Thoracic aorta (tissue), 2 donors: ENCODE measurements at places on chromosomes 7 and 10. TPM values are rescaled to one million over a fixed set of nuclear protein-coding genes. Genes with fewer than 3 reads are reported as not detected.

GRCh38 chr10:132396494-132397035, 435 bp upstream of the PWWP2B start:
- no peak for DNase-seq

DNA sequence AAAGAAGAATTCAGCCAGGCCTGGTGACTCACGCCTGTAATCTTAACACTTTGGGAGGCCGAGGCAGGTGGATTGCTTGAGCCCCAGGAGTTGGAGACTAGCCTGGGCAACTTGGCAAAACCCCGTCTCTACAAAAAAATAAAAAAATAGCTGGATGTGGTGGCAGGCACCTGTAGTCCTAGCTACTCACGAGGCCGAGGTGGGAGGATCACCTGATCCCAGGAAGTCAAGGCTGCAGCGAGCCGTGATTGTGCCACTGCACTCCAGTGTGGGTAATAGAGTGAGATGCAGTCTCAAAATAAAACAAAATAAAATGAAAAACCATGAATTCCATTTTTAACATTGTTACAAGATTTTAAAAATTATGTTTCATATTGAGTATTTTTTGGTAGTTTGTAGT, 988.9 kb upstream of the ZNF722 start:
- no peak for DNase-seq

DNA sequence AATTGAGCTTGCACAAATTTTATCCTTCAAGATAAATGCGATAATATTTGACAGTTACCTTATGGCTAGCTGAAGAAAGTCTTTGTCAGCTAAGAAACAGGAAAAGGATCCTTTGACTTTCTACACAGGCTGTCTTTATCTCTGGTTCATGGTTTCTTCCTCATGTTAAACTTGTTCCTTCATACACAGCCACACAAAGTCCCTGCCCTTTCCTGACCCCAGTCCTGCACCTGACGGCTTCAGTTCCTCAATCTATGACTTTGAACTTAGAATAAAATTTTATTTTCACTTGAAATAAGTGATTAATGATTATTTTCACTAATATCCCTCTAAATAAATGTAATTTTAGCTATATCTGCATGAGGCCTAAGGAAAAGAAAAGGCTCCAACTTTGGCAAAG, 77.8 kb upstream of the PRSS1 start:
- DNase-seq, result no peak

GRCh38 chr10:76879116-76879913, 758.3 kb downstream of the KCNMA1 start:
- DNase-seq, result no peak

- no peak for DNase-seq
These were observed 217.3 kb downstream of the ZEB1 start for GRCh38 chr10:31536302-31536701.

DNA sequence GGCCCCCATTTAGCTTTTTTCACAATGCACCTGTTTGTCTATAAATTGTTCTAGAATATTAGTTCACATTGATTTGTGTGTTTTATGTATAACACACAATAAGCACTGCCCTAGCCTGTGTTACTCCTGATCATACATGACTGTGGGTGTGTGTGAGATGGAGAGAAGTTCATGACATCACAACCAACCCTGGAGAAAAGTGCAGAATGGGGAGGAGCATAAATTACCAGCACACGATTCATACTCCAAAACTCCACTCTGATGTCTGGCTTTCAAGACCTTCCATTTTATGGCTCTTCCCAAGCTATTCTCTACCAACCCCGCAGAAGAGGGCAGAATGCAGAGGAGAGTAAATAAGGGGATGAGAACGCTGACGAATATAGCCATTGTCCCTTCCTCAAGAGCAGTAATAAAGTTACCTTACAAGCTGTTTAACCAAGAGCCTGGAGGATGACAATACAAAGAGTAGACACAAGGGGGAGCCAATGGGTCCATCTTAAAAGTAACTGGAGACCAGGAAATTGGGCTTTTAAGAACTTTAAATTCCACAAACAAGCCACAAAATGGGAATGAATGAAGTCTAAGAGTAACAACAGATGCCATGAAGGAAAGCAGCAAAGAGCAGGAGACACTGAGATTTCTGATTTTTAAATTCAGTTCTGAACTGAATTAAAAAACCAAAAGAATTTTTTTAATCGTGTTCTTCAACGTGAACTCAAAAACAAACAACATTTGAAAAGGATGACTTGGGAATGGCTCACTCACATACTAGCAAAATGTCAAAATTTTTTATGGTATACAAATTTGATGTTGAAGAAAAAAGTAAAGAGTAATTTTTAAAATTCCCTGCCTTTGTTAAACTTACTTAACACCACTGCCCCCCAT, 159.6 kb downstream of the PARD3 start:
- no peak for DNase-seq

DNA sequence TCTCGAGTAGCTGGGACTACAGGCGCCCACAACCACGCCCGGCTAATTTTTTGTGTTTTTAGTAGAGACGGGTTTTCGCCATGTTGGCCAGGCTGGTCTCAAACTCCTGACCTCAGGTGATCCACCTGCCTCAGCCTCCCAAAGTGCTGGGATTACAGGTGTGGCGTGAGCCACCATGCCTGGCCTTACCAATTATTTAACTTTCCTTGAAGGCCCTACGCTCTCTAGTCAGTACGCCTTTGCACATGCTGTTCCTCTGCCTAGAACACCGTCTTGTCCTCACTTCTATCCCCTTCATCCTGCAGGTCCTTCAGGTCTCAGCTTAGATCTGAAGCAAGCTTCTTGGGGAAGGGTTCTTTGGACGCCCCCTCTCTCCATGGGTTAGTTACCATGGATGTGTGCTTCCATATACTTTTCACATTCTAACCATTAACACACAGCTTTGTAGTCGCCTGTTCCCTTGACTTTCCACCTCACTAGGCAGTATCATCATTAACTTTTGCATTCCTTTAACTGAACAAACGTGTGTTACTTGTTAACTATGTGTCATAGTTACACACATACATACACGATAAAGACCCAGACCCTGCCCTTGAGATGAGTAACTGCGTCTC, 592 bp upstream of the ATP6V1F start:
- DNase-seq, result no peak

- DNase-seq, result no peak
These were observed 46.6 kb downstream of the MACC1 start for GRCh38 chr7:20170633-20171032.

GRCh38 chr7:101870361-101871062, 53.1 kb downstream of the CUX1 start:
- DNase-seq, result no peak

GRCh38 chr10:3077940-3078630, 10.7 kb downstream of the PFKP start:
- no peak for DNase-seq

GRCh38 chr7:33601101-33601500, 304.2 kb upstream of the BMPER start:
- no peak for DNase-seq

DNA sequence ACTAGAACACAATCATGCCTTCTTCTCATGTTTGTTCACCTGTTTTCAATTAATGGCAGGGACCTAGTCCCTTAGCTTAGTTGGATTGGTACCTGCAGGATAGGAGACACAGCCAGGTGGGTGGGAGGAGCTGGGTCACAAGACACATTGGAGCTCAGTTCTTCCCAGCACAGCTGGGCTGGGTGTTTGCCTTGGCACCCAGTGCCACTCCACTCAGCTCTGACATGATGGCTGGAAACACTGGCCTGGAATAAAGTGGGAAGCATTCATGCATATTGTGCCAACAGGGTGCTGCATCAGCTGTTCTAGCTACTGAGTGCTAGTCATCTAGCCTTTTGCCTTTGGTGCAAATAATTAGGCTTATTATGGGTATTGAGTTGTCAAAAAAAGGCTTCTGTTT, 226.1 kb downstream of the PTEN start:
- DNase-seq, result no peak

DNA sequence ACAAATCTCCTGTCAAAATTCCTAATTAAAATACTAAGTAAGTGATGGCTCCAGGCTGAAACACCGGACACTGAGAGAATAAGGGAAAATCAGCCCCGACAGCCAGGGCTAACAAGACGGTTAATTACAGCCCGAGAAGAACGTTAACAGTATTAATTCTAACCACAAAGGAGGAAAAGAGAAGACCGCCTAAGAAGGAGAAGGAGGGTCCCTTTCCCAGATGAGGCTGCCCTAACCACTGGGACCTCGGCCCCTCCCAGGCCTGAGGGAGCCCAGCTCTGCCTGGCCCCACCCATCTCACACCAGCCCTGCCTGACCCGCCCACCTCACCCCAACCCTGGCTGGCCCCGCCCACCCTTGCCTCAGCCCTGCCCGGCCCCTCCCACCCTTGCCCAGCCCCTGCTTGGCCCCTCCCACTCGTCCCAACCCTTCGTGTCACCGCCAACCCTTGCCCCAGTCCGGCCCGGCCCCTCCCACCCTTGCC, 51.3 kb downstream of the PWWP2B start:
- no peak for DNase-seq

DNA sequence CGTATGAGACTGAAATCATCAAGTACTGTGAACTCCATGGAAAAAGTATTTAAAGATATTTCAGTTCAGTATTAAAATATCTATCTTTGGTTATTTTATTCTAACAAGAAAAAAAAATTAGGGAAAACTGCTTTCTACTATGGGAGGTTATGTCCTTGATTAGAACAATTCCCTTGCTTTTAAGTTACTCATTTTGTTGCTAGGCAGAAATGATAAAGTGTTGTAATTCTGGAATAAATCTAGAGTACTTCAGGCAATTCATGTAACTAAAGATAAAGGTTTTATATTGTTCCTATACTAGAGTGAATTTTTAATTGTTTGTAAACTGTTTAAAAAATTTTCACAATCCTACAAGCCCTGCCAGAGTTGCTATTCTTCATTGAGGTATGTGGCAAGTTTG, 92.0 kb downstream of the BBS9 start:
- DNase-seq, result no peak

DNA sequence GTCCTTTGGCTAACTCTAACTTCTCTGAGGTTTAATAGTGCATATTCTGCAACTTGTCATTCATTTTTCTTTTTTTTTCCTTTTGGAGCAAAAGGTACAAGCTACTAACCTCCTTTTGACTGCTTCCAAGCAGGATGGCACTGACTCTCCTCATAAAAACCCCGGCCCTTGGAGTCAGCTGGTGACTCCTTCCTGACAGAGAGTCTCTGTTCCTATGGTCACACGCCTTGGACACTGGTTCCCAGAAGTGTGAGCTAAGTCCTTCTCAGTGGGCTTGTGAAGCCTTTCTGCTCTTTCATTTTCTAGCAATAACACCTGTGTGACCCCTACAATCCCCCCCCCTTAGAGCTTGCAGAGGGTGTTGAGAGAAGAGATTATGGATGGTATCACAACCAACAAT, 21.7 kb downstream of the DOCK4 start:
- no peak for DNase-seq

DNA sequence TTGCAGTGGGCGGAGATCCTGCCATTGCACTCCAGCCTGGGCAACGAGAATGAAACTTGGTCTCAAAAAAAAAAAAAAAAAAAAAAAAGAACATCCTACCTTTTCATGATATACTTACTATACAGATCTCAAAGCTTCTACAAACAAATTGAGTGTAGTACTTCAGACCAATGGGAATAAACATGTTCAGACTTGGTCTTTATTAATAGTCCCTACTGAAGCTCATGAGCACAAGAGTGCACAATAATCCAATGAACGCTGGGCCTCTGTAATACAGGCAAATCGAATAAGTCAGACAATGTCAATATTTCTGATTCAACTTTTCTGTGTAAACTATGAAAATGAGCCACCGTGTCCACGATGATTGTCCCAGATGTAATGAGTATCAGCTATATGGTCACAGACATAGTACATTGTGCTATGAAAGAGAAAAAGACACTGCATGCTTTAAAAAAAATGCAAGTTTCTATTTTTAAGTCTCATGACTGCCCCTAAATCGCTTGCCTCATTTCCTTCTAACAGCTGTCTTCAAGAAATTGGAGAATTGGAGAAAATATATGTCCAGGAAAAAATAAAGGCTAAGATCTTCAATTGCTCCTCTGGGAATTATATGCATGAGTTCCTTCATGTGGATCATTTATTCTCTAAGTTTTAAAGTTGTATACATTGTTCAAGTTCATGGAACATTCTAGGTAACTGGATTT, 64.0 kb upstream of the CTTNBP2 start:
- DNase-seq, result no peak

DNA sequence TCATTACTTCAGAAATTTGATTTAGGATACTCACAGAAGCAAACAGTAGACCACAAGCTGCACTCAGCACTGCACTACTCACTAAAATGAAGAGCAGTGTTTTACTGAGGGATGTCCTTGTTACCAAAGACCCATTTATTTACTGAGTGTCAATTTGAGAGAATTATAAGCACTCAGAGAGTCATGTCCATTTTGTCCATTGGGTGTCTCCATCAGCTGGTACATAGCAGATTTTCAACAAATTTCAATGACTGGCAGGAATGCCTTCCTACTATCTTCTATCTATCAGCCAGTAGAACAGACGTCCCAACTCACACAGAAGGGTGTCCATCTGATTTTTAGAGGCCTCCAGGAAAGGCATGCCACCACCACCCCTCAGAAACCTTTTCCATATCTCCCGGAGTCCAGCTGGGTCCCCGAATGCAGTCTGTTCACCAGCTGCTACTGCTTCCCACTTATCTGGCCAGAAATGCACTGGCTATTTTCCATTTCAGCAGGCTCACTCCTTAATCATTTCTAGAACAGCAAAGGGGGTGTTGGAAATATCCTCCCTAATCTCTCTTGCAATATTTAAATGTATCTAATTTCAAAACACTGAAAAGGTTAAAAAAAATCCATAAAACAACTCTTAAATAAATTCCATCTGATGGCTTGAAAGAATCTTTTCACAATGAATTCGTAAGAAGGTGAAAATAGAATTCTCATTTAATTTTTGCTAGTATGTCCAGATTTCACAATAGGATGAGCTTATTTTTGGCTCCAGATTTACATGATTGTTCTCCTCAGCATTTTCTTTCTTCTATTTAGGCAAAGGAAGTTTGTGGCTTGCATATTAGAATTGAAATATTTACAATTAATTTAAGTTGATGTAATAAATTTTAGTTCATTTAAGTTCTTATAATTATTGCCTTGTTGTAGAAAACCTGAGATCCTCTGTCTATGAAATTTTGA, 1164.0 kb upstream of the CELF2 start:
- DNase-seq, result no peak

The DYNC1I1 gene
- 24.6 TPM for total RNA-seq

The PRKCQ gene
- 0.42 TPM for total RNA-seq

The KCNIP2 gene
- total RNA-seq, result 1.2 TPM

The CFTR gene
- total RNA-seq, result 0.68 TPM

The TMEM229A gene
- not detected for total RNA-seq

The LIPM gene
- total RNA-seq, result not detected

The OPN4 gene
- not detected for total RNA-seq

The CYP2C18 gene
- total RNA-seq, result not detected
